ENCODE measurements at places on chromosomes 7 and 10.

GRCh38 chr7:2735744-2736143, 47.7 kb downstream of the AMZ1 start:
- DNase-seq, result no peak

DNA sequence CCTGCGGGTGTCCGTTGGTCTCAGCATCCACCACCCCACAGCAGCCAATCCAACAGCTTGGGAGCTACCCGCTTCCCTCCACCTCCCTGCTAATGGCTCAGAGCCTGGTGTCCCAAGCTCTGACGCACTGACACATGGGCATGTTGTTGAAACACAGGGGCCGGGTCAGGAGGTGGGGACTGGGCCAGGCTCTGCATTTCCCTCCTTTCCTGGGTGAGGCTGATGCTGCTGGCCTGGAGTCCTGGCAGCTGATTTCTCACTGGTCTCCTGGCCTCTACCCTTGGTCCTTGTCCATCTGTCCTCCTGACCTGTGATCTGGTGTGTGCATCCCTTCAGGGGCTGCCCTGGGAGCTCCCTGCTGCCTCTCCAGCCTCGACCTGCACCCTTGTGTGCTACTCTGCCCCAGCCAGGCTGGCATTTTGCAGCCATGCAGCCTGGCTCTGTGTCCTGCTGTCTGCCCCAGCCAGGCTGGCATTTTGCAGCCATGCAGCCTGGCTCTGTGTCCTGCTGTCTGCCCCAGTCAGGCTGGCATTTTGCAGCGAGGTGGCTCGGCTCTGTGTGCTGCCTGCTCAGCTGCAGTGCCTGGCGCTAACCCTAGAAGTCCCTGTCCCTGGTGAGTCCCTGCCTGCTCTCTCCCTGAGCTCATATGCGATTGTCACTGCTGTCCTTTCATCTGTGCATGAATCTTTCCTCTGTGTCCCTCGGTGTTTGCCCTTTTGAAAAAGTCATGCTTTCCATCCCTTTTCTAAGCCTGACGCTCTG, 14.0 kb downstream of the AMZ1 start:
- DNase-seq, result no peak

DNA sequence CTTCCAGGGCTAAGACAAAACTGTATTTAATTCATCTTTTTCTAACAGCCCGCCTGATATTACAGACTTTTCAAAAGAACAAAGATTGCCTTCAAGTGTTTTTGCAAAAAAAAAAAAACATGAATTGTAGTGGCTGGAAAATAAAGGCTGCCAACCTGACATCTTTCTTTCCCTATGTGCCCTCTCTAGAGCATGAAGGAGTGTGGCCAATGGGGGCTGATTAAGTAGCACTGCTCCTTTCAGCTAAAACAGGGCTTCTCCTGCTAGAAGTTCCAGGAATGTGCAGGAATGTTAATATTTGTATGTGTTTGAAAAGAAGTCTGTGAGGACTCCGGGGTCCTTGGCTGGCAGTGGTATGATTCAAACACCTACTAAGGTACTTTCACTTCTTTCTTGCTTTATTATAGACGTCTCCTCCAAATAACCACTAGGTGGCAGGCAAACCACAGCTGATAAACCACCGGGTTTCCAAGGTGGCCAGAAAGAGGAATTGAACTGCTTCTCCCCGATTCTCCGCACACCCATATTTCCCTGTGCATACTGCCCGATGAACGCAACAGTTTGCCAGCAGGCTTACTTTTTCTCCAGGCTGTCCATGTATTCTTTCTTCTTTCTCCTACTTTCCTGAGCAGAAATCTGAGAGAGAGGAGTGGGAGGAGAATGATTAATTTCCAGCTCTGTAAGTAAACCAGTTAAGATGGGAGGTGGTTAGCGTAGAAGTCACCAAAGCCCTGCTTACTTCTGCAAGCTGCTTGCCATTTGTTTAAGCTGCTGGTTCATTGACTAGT, 56.8 kb upstream of the DGKI start:
- DNase-seq, result peak; percentile 30

DNA sequence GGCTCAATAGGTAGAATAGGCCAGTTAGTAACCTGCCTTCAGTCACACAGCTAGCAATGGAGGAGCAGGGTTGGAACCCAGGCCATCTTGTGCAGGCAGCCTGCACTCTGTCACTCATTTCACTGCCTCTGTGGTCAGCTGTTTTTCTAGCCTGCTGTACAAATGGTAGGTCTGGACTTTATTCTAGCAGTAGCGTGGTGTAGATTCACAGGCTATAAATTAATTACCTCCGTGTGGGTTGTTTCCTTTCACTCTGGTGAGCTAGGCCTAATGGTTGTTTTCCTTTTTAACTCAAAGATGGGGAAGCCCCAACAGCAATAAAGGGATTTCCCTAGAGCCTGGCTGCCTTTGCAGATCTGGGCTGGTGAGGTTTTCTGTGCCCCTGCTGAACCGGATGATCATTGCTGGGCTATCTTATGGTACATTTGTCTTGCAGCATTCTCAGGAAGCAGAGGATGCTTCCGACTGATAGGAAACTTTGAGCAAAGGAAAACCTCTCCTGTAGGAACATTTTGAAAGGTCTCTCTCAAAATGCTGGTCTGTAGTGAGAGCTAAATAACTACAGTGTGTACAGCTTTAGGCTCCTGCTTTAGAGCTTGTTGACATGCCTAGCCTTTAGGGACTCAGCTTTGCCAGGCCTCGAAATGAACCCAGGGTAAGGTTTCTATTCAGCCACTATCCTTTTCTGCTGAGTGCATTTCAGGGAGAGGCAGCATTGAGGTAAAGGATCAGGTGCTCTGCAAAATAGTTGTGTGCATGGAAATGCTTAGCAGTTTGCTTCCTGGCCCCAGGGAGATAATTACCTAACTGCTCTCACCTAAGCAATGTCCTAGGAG, 157.4 kb downstream of the ST7 start:
- peak; percentile 35 for DNase-seq

DNA sequence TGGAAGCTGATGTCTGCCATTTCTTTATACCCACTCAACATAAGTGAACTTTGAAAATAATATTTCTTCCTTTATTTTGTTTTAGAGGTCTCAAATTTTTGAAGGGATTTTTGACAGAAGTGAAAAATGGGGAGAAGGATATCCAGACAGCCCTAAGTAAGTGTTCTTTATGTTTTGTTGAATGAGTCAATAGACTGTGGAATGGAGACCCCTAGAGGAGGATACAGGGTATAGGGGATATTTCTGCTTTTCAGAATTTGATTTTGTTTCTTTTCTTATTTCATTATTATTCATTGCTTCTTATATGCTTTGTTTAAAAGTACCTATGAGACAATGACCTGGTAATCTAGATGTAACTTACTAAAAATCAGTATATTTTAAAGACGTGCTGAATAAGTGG, 34.4 kb downstream of the PLEKHA8 start:
- no peak for DNase-seq

DNA sequence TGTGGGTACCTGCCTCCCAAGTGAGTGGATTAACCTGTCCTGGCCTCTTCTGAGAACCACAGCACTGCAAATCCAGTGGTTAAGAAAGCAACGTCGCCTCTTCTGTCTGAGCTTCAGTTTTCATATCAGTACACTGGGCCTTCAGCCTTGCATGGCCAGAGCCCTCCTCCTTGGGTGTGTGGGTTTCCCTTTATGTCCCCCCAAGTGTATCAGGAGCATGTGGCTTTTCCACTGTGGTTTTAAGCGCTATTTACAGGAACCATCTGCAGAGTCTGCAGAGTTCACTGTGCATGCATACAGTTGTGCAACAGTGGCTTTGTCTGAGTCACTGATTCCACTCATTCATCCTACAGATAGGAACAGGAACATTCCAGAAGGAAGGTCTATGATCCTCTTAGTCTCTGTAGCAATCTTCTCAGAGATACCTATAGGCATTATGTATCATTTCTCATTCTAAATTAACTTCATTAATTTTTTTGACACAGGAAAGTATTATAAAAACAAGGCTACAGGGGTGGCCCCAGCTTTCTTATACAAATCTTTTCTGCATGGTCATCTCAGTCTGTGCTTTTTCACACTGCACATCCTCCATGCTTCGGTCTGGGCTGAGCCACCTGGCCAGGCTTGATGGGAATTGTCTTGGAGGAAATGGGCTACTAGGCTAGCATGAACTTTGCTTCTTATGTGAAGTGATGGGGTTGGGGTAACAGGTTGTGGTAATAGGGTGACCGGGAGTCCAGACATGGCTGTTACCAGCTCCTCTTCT, 17.1 kb downstream of the MBL2 start:
- DNase-seq, result no peak

GRCh38 chr10:132111871-132112341, 46.2 kb downstream of the JAKMIP3 start:
- DNase-seq, result no peak

DNA sequence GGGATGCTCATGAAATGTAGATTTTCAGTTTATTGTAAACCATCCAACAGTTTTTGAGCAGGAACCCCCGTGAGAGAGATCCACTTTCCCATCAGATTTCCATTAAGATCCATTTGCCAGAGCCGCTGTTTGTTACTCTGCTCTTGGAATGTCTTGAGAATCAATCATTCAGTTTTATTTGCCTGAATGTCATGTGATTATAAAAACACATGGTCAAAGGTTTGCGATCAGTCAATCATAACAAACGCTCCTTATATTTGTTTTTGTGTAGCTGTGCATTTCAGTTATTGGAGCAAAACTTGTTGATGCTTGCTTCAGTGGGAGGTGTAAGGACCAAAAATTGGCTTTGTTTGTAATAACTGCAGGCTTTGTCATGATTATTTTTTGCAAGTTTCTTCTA, 155.8 kb upstream of the RHOBTB1 start:
- DNase-seq, result no peak

DNA sequence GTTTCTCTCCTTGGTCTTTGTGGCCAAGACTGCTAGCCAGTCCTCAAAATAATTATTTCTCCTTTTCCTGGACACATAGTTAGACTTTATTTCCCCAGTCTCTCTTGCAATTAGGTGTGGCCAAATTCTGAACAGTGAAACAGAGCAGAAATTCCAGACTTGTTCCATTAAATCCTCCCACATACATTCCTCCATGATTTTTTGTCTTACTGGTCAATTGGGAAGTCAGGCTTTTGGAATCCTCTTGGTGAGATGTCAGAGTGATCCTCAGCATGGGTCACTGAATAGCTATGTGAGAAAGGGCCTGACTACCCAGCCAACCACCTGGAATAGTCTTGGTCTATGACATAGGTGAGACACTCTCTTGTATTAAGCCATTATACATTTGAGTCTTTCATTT, 164.2 kb downstream of the DGKI start:
- DNase-seq, result no peak

GRCh38 chr10:120505056-120505455, 48.0 kb downstream of the PLPP4 start:
- DNase-seq, result no peak

DNA sequence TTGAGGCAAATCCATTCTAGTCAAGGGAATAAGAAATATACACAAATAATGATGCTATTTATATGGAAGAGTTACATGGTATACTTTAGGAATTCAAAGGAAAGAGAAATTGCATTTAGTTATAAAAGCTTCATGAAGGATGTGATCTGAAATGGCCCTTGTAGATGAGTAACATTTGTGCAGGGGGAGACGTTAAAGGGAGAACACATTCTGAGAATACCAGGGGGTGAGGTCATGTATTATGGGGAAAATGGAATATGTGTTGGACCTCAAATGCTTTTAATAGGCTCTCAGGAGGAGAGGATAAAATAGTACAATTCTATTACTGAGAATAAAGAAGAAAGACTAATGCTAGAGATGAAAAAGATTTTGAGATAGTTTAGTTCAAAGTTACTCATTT, 122.5 kb upstream of the NOBOX start:
- DNase-seq, result no peak

GRCh38 chr10:1214882-1215540, 158.8 kb downstream of the WDR37 start:
- no peak for DNase-seq

GRCh38 chr10:71274901-71275796, 43.9 kb upstream of the SLC29A3 start:
- DNase-seq, result no peak

GRCh38 chr10:85493703-85494102, 872.9 kb downstream of the GRID1 start:
- DNase-seq, result no peak

- no peak for DNase-seq
Observed at GRCh38 chr7:28041508-28042314, 138.9 kb downstream of the JAZF1 start.

- DNase-seq, result no peak
Observed at GRCh38 chr10:9911488-9911887, 1106.2 kb upstream of the CELF2 start.
